ENCODE measurements at places on chromosomes 7 and 10.

DNA sequence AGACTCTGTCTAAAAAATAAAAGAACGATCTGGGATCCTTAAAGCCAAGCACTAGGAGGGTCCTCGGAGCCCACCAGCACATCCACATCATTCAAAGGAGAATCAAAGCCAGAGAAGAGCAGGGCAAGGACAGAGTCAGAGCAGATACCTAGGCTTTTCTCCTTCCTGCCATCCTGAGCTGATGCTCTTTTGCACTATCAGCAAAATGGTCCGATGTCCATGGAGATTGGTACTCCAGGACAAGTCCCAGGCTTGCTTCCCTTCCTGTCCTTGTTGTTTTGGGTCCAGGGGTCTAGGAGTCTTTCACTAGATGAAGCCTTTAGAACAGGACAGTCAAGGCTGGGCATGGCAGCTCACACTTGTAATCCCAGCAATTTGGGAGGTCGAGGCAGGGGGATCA, 58.0 kb upstream of the ELN start:
- DNase-seq = no peak

GRCh38 chr7:84177758-84178412, 16.7 kb downstream of the SEMA3A start:
- no peak for DNase-seq

- peak; percentile 19 for DNase-seq
Observed at GRCh38 chr10:117249493-117250093, 8.7 kb downstream of the SLC18A2 start.

GRCh38 chr10:29583674-29584073, 51.1 kb downstream of the SVIL start:
- DNase-seq = peak; percentile 51

- no peak for DNase-seq
Observed at GRCh38 chr10:5976512-5977470, 552 bp downstream of the IL15RA start.

GRCh38 chr10:118595598-118596425, at the start of gene PRLHR:
PRLHR (minus strand) TSS chr10:118595648; CDS start chr10:118595244, 404 bp downstream.
- DNase-seq = no peak

DNA sequence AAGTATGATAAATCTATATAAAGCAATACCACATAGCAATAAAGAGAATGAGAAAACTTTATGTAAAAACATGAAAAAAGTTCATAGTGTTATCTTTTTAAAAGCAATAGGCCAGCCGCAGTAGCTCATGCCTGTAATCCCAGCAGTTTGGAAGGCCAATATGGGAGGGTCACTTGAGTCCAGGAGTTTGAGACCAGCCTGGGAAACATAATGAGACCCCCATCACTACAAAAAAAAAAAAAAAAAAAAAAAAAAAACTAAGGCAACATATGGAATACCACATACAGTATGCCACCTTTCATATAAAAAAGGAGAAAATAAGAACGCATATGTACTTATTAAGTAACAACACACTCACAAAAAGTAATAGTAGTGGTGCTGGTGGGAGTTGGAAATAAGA, 52.8 kb downstream of the MICU1 start:
- no peak for DNase-seq

DNA sequence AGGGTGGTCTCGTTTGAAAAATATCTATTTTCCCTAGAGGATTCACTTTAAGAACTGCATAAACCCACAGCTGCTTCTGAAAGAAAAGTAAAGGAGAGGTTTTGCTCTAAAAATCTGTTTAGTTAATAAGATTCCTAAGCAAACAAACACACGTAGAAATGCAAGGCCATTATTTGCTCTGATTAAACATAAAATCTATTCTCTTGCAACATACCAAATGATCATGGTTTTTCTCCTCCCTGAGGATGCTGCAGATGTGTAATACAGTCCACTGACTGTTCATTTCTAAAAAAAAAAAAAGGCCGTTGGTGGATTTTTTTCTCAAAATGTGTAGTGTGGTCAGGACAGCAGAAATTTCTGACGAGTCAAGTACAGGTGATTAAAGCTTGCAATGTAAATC, 98.6 kb downstream of the BUB3 start:
- DNase-seq = no peak

DNA sequence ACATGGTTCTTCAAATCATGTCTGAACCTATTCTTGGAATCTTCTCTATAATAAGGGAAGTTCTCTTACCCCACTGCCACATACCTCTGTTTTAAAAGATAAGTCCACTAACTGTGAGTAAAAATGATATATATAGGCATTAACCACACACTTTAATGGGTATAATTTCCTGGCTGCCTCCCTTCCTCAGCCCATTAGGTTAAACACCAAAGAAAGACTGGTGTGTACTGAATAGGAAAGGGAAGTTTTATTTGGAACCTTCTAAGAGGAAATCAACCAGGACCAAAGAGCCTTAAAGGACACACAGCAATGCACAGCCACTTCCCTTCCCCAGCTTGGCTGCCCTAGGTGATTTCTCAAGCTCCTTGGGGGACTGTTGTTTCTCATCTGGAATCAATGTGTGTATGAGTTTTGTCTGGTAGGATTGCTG, 5.0 kb upstream of the WBP1L start:
- DNase-seq = no peak

- DNase-seq = no peak
Observed at GRCh38 chr10:43700306-43700705, 51.6 kb upstream of the ZNF32 start.

DNA sequence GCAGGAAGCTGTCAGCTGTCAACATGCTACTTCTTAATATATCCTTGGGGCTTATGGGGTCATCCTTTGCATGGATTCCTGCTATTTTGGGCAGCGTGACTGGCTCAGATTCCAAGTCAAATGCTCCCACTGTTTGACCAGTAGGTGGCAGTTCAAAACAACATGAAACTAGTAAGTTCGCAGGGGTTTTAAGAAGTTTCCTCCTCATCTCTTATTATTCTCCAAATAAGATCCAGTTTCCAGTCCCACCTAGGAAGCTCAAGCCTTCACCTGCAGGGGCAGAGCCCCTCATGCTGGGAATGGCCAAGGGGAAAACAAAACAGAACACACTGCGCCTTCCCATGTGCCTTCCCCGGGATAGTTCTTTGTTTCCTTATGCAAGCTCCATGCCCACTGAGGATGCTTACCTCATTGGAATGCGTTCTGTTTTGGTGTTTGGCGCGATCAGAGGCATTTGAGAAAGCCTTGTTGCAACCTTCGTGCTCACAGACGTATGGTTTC, 259.8 kb downstream of the GLI3 start:
- DNase-seq = peak; percentile 43

DNA sequence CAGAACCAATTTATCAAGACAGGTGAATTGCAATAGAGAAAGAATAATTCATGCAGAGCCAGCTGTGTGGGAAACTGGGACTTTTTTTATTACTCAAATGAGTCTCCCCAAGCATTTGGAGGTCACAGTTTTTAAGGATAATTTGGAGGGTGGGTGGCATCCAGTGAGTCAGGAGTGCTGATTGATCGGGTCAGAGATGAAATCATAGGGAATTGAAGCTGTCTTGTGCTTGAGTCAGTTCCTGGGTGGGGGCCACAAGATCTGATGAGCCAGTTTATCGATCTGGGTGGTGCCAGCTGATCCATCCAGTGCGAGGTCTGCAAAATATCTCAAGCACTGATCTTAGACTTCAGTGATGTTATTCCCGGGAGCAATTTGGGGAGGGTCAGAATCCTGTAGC, 9.9 kb upstream of the MYO1G start:
- DNase-seq = no peak

DNA sequence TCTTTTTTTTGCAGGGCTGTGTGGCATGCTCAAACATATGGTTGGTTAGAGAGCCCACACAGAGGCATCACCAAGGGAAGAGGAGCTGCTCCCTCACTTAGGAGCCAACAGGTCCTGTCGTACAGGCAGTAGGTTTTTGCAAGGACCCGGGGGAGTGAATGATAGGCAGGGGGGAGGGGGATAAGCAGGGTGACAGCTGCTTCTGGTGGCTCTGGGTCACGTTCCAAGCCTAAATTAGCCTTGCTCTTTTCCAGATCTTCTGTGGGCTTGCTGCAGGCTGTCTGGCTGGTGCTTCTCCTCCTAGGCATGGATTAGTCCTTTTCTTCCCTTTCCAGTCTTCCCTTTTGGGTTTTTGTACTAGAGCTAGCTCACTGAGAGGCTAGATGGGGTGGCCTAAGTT, 117.7 kb upstream of the PODXL start:
- no peak for DNase-seq

DNA sequence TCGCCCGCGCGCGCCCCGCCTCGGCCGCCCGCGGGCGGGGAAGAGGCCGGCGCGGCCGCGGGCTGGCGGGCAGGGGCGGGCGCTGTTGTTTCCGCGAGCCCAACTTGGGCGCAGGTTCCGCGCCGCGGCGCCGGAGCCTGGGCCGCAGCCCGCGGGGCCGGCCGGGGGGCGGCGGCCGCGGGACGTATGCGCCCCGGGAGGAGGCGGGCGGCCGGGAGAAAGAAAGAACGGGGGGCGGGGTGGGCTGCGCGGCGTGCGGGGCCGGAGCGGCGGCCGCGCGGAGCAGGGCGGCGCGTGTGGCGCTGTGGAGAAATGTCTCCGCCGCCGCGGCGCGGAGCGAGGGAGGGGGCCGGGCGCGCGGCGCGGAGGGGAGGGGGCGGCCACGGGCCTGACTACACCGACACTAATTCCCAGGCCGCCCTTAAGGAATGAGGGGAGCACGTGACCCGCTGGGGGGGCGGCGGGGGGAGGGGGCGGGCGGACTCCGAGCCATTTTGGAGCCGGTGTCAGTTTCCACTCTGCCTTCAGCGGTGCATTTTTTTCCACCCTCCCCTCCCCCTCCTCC, at the start of gene BMI1:
Gene BMI1, plus strand, starts transcription at position 509 of the 565 bp plus-strand sequence. CDS start 5,351 bp downstream, outside the sequence.
- DNase-seq = peak; percentile 46

DNA sequence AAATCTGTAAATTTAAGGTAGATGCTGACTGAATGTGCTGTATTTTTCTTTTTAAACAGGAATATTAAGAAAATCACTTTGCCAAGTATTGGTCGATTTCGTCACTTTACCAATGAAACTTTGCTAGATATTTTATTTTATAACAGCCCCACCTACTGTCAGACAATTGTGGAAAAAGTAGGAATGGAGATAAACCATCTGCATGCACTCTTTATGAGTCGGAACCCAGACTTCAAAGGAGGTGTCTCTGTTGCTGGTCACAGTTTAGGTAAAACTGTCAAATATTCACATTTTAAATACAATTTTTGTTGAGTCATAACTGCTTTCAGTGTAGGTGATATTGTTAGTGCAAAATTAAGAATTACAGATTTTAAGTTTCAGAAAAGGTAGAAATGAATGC, 25.2 kb downstream of the SEC23IP start:
- DNase-seq = no peak

GRCh38 chr7:127904670-127904985, 126.6 kb downstream of the LRRC4 start:
- no peak for DNase-seq

- DNase-seq = no peak
Observed at GRCh38 chr7:151954866-151955820, 1.1 kb upstream of the GALNTL5 start.

- DNase-seq = no peak
Observed at GRCh38 chr10:53716156-53716555, 943.6 kb upstream of the MBL2 start.

DNA sequence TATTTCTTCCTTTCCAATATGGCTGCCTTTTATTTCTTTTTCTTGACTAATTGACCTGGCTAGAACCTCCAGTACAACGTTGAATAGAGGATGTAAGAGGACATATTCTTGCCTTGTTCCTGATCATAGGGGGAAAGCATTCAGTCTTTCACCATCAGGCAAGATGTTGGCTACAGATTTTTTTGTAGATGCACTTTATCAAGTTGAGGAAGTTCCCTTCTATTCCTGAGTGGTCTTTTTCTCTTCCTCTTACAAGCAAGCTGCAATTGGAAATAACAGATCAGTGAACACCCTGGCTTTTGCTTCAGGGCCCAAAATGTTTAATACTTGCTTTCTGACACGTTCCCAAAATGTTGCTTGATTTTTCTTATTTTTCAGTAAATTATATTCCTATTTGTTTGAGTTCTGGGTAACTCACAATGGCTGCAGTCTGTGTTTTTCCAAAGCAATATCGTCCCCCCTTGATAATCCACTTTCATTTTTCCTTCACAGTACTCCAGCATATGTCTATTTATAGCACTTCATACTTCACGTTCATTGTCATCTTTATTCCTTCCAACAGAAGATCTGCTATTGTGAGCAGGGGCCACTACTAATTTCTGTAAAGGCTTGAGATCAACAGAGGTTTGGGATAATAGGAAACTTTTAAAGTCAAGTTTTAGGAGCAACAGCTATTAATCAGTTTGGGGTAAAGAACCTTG, 11.7 kb downstream of the CPEB3 start:
- DNase-seq = no peak

GRCh38 chr7:65287023-65287422, 86.6 kb upstream of the ZNF92 start:
- no peak for DNase-seq

DNA sequence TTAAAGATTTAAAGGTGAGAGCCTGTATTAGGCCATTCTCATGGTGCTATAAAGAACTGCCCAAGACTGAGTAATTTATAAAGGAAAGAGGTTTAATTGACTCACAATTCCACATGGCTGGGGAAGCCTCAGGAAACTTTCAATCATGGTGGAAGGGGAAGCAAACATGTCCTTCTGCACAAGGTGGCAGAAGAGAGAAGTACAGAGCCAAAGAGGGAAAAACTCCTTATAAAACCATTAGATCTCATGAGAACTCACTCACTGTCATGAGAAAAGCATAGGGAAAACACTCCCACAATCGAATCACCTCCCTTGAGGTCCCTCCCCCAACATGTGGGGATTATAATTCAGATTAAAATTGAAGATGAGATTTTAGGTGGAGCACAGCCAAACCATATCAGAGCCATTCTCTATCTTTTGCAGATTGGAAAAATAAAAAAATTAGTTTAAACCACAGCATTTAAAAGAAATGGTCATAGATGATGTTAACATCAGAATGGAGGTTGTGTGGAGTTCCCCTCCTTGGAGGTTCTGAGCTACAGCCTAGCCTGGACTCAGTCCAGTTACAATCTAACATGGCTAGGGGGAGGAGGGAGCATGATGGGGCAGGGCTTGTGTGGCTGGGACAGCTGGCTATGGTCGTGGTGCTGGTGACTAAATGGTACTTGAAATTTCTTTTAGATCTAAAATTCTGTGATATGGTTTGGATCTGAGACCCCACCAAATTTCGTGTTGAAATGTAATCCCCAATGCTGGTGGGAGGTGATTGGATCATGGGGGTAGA, 33.1 kb downstream of the GSTO2 start:
- no peak for DNase-seq

- DNase-seq = peak; percentile 12
Observed at GRCh38 chr7:82194016-82194643, 249.4 kb downstream of the CACNA2D1 start.

- DNase-seq = peak; percentile 39
Observed at GRCh38 chr7:12722636-12723605, 35.5 kb downstream of the ARL4A start.

GRCh38 chr10:5949009-5949759, 28.2 kb downstream of the IL15RA start:
- peak; percentile 8 for DNase-seq

- peak; percentile 9 for DNase-seq
Observed at GRCh38 chr7:18583305-18583704, 87.8 kb downstream of the HDAC9 start.

- no peak for DNase-seq
Observed at GRCh38 chr10:6124666-6125065, 35.8 kb downstream of the RBM17 start.

- DNase-seq = peak; percentile 66
Observed at GRCh38 chr10:72834183-72834825, 59.2 kb upstream of the OIT3 start.

Measured in kidney glomerular epithelial cell (primary cell).